ENCODE measurements at places on chromosomes 2 and 18. TPM values are rescaled to one million over a fixed set of nuclear protein-coding genes. Genes with fewer than 3 reads are reported as not detected.

Gene DES
- total RNA-seq, result 3.0 TPM

Gene DSC3
- total RNA-seq, result 0.61 TPM

Gene EGR4
- 1.2 TPM for total RNA-seq

Gene IL18R1
- not detected for total RNA-seq

Gene SERPINB3
- 1.7 TPM for total RNA-seq

Gene RBM45
- 13.9 TPM for total RNA-seq

Gene MREG
- total RNA-seq, result 21.8 TPM

Gene WIPF1
- 5.1 TPM for total RNA-seq

Gene STON1
- total RNA-seq, result 5.5 TPM

Gene VWA3B
- total RNA-seq, result not detected

Gene SERPINB12
- not detected for total RNA-seq

Gene STAM2
- 14.2 TPM for total RNA-seq

DNA sequence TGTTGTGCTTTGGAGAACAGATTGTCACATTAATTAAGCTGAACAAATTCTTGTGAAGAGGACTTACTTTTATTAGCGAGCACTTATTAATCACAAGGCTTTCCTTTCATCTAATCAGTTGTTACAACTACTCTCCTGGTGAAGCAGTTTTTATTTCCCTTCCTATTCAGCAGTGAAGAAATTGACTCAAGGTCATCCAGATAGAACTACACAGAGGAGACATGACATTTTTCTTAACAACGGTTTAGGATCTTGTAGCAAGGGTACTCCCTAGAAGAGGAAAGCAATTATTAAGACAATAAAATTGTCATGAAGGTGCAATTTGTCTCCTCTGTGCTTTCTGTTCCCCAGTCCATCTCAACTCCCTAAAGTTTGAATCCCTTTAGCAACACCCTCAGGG is 61.3 kb downstream of the POLE4 start:
- DNase-seq, result no peak

GRCh38 chr18:50424877-50425690 is 50.2 kb downstream of the SKA1 start:
- no peak for DNase-seq

DNA sequence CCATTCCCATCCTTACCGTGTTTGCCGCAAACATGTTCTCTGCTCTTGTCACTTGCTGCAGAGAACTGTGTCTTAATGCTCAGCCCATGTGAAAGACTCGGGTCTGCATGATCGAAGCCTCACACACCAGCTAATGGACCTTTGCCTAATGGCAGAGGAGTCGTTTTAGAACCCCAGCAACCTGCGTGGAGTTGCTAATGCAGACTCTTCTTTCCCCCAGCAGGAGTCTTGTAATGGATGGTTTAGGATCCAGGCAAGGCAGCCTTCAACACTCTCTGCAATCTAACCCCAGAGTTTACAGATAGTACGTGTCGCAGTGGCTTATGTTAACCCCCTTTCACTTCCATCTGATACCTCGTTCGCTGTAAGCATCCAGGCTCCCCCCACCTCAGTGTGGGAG is 316.4 kb downstream of the AGAP1 start:
- DNase-seq, result no peak

DNA sequence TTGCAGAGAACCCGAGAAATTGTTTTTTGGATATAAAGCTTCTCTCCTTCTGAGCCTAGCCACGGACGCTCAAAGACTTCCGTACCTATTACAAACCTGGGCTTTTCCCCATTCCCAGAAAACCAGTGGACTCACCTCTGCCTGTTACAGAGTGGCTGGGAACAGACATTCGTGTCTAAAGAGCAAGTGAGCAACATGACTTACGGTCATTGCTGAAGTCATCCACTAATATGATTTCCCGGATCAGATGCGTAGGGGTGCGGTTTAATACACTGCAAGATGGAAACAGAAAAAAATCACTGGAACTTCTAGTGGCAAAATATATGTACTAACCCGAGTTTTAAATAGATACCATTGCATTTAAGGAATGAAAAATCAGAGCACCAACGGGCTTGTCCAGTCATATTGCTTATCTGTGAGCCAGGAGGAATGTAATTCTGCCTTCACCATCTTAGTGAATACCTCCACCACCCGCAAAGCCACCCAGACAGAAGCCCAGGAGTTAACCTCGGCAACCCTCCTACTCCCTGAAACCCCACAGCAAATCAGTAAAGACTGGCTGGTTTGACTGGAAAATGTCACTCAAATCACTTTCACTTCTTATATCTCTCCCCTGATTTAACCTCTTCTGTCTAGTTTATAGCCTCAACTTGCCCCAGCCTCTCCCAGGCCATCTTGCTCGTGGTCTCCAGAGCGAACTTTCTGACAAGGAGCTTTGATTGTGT is 151.1 kb upstream of the CAPN13 start:
- DNase-seq, result no peak

- DNase-seq, result no peak
Measured at GRCh38 chr18:23506393-23506792, 3.1 kb downstream of the RMC1 start.

DNA sequence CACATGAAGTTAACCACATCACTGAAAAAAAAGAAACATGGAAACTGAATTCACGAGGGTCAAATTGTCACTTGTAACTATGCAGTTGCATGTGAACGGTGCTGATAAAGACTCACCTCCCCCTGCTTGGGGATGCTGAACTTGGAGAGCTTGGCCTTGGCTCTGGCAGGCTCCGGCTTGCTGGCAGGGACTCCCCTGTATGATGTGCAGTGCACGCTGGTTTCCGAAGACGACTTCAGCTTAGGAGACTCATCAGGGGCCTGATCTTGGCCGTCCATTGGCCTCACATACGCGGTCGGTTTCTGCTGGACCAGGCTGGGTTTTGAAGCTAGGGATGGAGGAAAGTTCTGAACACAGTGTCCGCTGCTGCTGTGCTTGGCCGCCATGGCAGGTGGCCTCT is 135.9 kb downstream of the AFF3 start:
- no peak for DNase-seq

GRCh38 chr2:207223051-207223450 is 57.3 kb upstream of the KLF7 start:
- no peak for DNase-seq

- DNase-seq, result no peak
Measured at GRCh38 chr2:14909795-14910194, 277.3 kb downstream of the LRATD1 start.

- DNase-seq, result no peak
Measured at GRCh38 chr2:12705230-12705629, 11.5 kb upstream of the TRIB2 start.

- no peak for DNase-seq
Measured at GRCh38 chr2:19653509-19653908, 248.3 kb downstream of the TTC32 start.

GRCh38 chr2:127261804-127262406 is 32.0 kb downstream of the ERCC3 start:
- no peak for DNase-seq

DNA sequence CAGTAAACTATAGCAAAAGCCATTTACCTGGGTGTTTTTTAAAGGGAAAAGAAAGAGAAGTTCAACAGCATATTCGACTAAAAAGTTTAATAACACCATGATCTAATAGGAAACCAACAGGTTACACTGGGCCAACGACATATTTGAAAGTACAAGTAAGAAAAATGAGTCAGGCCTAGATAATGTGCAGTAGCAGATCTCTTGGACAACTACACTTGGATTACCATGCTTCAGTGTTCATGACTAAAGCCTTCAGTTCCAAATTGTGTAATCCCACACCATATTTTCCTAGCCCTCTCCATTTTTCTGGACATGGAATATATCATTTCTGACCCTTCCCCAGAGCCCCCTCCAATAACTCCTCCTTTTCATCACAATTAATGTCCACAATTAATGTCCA is 39.1 kb upstream of the FIGN start:
- DNase-seq, result no peak

GRCh38 chr2:235080101-235080500 is 128.3 kb downstream of the SH3BP4 start:
- no peak for DNase-seq

DNA sequence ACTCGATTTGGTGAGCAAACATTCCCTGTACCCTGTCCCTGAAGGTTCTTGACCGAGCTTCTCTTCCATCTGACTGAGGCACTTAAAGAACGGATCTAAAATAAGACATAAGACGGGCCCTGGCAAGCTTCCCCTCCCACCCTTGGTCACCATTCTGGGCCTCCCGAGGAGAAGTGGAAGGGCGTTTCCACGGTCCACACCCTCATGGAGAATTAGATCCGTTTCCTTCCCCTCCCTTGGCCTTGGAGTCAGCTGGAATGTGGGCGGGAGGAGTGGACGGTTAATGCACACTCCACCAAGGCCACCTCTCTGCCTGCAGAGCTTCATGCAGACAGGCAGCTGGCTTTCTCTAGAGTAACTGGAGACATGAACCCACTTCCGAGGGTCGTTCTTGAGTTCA is 257.3 kb upstream of the APCDD1 start:
- no peak for DNase-seq

DNA sequence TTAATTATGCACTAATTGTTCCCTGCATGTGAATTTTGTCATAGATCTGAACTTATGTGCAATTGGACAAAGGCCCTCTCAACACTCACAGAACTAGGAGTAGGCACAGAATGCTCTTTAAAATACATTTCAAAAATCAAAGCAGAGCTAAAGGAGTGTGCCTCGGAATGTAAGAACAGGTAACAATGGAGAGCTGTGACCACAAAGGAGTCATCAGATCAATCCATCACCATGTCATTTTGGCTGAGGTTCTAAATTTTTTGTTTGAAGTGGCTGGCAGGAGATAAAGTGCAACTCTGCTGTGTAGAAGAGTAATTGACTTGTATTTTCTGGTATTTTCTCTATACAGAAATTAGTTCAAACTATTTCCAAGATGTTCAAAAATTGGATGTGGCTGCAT is 155.4 kb downstream of the NRP2 start:
- DNase-seq, result no peak

- DNase-seq, result no peak
Measured at GRCh38 chr2:55729136-55729685, 35.6 kb upstream of the PNPT1 start.

DNA sequence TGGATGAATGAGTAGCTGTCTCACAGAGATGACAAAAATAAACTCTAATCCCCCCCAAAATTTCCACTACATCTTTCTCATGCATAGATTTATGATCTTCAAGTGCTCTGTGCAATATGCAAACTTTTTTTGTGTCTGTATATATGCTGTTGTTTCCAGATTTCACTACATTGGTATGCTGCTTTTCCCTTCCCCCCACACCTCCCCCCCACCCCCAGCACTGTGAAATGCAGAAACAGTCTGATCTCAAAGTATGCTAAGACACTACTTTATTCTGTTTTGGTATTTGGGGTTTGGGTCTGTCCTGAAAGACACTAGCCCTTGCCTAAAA is 524 bp upstream of the KLHL14 start:
- DNase-seq, result no peak

DNA sequence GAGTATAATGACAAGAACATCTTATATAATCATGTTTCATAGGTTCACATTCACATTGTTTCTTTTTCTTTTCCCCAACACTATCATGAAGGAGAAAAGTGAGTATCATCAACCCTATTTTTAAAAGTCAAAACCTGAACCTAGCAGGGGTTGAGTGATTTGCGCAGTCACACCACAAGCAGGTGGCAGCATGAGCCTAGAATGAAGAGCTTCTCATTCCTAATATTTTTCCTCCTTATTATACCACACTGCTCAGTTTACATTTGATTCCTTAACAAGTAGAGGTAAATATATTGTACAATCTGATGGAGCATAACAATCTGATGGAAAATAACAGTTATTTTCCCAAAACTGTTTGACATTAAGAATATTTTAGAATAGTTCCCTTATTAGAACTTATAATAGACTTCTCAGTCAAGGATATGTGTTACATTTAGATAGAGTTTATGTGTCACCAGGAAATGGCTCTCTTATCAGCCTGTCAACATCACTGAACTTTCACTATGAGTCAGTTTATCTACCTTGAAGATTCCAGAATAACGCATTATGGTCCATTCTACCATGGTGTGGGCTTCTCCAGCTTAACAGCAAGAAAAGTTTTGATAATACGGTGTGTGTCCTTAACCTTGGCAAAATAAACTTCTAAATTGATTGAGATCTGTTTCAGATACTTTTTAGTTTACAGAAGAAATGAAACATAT is 119.5 kb downstream of the NEB start:
- no peak for DNase-seq

- DNase-seq, result no peak
Measured at GRCh38 chr2:25294573-25295462, 46.9 kb downstream of the DNMT3A start.

GRCh38 chr2:151906633-151906998 is 78.4 kb upstream of the ARL5A start:
- no peak for DNase-seq

DNA sequence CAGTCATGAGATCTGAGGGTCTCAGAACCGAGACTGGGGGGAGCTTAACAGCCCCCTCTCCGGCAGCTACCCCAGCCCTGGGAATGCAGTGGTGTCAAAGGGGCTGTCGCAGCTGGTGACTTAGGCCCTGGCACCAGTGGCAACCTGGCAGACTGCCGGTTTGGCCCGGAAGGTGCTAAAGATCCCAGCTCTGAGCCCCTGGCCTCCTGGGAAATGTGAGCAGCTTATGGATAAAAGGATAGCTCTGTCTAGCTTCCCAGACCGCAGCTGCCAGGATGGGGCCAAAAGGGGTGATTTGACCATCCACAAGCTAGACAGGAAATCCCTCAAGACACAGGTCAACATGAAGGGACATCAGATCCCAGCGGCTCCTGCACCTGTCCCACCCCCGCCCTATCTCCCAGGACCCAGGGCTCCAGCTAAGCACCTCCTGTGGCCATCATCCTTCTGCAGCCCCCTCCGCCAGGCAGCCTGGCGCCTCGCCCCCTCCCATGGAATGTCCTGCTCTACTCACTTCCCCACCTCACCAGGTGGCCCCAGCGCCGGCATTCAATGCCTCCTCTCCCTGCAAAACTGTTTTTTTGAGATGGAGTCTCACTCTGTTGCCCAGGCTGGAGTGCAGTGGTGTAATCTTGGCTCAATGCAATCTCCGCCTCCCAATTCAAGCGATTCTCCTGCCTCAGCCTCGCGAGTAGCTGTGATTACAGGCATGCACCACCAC is 33.2 kb upstream of the EFHD1 start:
- no peak for DNase-seq

- DNase-seq, result peak; percentile 28
Measured at GRCh38 chr2:182767578-182767977, 51.5 kb downstream of the DNAJC10 start.

DNA sequence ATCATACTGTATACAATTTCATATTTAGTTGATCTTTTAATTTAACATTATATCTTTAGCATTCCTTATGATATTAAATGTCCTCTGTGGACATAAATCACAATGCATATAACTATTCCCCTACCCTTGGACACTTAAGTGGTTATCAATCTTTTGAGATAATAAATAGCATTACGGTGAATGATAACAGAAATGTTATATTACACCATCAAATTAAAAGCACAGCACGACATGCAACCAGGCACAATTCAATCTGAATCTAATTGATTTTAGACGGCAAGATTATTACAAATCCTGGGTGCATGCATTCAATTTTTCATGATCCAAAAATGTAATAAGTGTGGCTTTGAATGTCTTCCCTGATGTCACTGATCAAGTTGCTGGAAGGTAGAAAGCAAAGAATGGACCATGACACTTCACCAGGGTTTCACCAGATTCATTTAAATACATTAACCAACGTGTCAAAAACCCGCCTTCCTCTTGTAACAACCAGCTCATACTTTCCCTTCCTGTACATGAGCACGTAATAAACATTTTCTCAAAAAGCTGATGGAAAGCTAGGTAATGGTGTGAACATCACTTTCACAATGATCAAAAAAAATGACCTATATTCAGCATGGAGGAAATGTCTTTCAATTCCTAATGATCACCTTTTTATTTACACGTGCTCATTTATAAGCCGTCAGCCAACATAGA is 513.7 kb upstream of the ID2 start:
- no peak for DNase-seq

GRCh38 chr18:3716116-3716660 is 266.2 kb downstream of the TGIF1 start:
- DNase-seq, result no peak
